Urinary bladder (tissue), 4 donors: ENCODE measurements at places on chromosomes 2 and 18.
A peak's percentile ranks its signal among the peaks of the same experiment; 100 is the strongest.

- DNase-seq: no peak
Measured at GRCh38 chr2:127045792-127046501, 61.0 kb downstream of the BIN1 start.

- DNase-seq: no peak
Measured at GRCh38 chr2:205683502-205684367, 1.4 kb downstream of the NRP2 start.

- no peak for DNase-seq
Measured at GRCh38 chr2:101473911-101474701, 806 bp downstream of the RFX8 start.

- no peak for DNase-seq
Measured at GRCh38 chr2:19810637-19811036, 91.1 kb downstream of the TTC32 start.

DNA sequence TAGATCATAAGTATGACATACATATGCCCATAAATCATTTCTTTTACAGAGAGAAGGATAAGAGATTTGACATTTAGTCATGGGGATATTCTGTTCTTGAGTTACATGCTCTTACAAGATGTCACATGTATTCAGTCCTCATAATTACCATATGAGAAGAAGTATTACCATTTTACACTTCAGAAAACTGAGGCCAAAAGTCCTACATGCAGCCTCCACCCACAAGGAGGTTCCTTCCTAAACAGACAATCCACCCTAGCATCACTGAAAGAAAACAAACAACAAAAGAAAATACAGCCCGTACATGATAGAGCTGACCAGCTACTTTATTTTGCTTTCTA, 335.1 kb downstream of the SETBP1 start:
- no peak for DNase-seq

DNA sequence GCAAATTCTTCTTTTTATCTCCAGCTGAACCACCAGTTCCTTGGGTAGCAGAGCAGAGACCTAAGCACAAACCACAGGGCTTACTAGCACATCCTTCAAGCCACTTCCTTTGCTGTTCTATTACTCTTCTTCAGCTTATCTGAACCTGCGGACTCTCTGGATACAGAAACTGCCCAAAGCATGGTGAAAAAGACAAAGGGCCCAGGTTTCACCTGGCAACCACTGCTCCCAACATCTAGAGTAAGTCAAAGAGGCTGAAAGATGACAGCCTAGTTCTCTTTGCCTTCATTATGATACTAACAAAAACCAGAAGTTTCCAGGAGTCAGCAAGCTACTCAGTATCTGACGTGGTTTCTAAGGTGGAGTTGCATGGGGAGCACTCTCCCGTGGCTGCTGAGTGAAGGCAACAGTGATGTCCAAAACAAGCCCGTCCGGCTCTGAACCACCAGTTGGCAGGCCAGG, 43.4 kb downstream of the KANSL3 start:
- DNase-seq: no peak

DNA sequence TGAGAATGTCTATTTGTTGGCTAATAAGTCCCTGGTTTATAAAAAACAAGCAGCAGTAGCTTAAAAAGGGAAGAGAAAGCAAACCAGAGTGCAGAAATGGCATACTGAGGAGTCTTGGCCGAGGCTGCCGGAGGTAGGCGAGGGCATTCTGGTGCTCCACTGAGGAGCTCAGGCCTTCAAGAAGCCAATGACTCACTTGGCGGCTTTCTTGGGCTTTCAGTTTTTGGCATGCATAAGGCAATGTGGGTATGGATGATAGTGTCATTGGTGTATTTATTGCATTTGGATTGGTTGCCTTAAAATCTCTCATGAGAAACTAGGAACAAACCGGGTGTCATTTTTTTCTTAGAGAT, 119.6 kb upstream of the ARL5A start:
- DNase-seq: no peak

DNA sequence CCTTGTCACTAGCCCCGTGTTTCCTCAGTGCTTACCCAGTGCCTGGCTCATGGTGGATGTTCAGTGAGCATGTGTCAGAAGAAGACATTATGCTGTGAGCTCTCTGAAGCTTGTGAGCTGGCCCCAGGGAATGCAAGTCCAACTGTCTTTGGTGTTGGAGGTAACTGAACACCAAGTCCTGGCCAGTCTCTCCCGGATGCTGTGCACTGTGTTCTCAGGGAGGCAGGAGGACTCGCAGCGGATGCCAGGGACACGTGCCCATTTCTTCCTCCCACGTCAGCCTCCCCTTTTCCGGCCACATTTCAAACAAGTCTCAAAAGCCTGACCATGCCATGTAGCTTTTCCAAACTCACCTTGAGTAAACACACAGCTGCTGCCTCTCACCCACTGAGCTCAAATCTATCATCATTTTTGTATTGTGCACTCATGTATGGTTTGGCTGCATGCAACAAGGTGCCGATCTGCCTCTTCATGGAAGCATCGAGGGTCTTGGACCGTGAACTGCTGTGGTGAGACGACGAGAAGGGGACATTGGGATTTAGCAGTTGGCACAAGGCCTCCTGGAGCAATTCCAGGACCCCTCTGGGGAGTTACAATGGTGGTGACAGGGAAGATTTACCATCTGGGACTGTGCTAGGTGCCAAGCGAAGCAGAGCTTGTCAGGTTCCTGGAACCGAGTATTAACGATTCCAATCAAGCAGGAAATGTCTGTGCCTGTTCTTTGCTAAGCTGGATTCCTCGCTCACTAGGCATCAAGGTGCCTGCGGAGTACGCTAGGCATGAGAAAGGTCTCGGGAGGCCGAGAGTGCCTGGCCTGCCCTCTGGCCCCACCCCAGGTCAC, 44.4 kb upstream of the MGAT4A start:
- DNase-seq: no peak

DNA sequence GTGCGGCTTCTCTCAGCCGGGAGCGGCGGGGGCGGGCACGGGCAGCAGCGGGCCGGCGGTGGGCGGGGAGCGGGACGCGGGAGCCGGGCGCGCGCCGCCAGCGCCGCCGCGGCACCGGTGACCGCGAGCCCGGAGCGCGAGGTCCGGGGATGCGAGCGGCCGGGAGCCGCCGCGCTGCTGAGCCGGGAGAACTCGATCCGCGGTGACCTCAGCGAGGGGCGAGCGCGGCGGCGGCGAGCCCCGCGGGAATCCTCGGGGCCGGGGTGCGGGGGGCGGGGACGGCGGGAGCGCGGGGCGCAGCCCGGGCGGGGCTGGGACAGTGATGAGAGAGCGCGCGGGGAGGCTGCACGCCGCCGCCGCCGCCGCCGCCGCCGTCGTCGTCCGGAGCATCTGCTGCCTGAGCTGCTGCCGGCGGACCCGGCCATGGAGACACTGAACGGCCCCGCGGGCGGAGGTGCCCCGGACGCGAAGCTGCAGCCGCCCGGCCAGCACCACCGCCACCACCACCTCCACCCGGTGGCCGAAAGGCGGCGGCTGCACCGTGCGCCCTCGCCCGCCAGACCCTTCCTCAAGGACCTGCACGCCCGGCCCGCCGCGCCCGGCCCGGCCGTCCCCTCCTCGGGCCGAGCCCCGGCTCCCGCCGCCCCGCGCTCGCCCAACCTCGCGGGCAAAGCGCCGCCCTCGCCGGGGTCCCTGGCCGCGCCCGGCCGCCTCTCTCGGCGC, at the start of gene MTCL1:
MTCL1 (plus strand) TSS at position 319 of the 723 bp plus-strand sequence; CDS start at position 424, 105 bp downstream.
- no peak for DNase-seq

DNA sequence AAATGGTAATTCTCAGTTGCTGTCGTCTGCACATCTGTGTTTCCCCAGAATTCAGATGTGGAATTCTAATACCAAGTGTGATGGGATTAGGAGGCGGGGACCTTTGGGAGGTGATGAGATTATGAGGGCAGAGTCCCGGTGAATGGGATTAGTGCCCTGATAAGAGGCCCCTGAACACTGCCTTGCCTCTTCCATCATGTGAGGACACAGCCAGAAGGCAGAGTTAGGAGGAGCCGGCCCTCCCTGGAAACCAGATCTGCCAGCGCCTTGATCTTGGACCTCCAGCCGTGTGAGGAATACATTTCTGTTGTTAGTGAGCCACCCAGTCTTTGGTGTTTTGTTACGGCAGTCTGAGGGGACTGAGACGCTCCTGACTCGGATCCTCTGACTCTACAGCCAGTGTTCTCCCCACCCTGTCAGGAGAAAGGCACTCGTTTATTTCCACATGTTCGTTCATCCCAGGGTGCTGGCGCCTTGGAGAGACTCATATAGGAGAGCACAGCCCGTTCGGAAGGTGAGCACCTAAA, 395.0 kb downstream of the ZNF516 start:
- no peak for DNase-seq

- DNase-seq: no peak
Measured at GRCh38 chr2:238159071-238159539, 335 bp downstream of the ERFE start.

GRCh38 chr2:56244911-56245530, 61.2 kb downstream of the CCDC85A start:
- DNase-seq: no peak

DNA sequence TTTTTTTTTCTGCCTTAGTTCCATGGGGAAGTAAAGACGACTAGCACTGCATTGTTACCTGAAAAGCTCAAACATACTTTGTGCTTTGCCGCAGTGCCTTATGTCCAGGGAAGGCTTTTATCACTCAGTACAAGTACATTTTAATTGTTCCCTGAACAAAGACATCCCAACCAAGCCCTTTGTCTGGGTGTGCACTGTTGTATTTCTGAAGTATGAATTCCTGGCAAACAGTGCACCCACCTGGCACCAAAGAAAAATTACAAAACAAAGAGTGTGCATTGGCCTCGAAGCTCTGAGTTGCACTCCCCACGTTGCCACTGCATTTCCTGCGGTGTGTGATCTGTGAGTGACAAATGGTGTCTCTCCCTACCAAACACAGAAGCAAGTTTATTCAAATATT, 858.5 kb upstream of the PIK3C3 start:
- DNase-seq: no peak

- no peak for DNase-seq
Measured at GRCh38 chr2:221876016-221876415, 303.9 kb upstream of the EPHA4 start.

- DNase-seq: no peak
Measured at GRCh38 chr2:12168354-12168753, 421.9 kb downstream of the LPIN1 start.

DNA sequence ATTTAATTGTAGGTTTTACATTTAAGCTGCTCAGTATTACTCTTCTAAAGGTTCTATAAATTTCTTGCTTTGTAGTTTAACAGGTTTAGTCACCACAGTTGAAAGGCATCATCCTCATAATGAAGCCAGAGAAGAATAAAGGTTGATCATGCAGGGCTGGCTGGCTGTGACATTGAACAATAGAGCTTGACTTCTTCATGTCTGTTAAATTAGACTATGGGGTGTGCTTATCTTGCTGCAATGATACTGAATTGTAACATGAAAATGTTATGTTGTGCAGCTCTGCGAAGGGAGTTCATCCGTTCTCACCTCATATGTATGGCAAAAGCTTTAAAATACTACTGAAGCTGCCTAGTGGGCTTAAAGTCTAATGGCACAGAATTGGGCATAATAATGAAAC, 81.8 kb downstream of the CAMKMT start:
- no peak for DNase-seq

DNA sequence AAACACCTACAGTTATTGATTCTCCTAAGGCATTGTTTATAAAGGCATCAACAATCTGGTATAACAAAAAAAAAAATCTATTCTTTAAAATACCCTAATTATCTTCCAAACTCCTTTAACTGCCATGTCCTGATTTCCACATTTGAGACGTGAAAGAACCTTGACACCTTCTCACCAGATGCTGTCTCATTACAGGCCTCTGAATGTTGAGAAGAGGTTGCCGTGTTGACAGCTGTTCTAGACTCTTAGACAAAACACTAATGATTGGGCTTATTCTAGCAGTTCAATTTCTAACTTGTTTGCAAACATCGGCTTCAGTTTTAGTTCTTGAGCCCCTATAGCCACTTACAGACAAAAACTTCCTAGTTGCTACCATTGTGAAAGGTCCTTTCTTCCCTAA, 988.8 kb downstream of the LRP1B start:
- DNase-seq: no peak

DNA sequence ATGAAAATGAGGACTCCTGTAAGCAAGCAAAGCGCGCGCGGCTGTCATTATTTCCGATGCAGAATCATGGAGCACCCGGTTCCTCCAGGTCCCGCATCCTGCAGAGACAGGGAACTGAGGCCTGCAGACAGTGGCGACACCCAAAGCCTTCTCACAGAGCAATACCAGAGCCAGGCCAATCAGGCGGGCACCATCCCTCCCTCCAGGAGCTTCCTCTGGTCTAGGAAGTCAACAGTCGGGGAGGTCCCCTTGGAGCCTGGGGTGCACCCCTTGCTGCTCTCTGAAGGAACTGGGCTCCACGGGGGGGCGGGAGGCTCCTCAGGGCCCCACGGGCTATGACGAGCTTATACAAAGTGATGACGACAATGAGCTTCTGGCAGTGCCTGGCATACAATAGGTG, 60.3 kb upstream of the HPCAL1 start:
- no peak for DNase-seq

DNA sequence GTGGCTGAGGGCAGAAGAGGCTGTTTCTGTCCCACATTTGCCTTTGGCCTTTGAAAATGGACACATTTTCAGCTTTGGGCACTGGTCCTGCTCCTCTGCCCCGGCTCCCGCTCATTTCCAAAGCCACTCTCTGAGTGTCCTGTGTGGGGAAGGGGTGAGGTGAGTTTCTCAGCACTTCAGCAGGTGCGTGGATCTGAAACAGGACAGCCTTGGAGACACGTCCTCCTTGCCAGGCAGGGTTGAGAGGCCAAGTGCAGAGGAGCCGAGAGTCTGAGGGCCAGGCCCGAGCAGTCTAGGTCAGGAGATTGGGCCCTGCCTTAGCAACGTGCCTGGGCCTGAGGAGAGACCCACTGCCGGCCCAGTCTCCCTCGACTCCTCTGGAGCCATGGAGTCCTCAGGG, 21.9 kb upstream of the ALPI start:
- no peak for DNase-seq

DNA sequence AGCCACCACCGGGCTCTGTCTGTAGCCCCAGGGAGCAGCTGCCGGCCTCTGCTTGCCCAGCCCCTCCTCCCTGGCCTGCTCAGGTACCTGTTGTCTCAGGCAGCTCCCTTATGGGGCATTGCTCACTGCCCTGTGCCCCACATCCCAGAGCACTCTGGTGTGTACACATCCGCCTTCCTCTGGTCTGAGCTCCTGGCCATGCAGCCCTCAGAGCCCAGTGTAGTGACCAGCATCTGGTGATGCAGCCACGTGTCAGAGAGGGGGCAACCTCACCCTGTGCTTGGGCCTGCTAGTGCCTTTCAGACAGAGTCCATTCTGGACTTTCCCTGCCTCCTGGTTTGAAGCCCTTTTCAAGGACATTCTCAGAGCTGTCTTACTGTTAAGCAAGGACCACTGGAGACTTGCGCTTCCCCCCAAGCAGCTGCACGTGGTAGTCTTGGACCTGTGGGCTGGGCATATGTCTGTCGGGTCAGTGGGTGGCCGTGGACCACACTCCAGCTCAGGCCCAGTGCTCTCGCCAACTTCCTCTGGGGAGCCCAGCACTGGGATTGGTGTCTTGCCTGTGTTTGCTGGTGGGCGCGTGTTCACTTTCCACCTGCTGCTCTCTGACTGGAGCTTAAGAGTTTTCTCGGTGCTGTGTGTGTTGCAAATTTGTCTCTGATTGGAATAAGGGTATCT, 30.7 kb downstream of the DGKD start:
- no peak for DNase-seq

- DNase-seq: peak; percentile 29
Measured at GRCh38 chr2:201182650-201183364, at the start of gene CASP10. CASP10 (plus strand) TSS chr2:201183141; CDS start chr2:201185778, 2,637 bp downstream.
